Activated CD4-positive, alpha-beta T cell treated with anti-CD3 and anti-CD28 coated beads for 4 hours (primary cell): ENCODE measurements at places on chromosomes 12 and 14.

GRCh38 chr12:99043319-99043914 lies 398.3 kb downstream of the APAF1 start:
- DNase-seq: peak; percentile 14

DNA sequence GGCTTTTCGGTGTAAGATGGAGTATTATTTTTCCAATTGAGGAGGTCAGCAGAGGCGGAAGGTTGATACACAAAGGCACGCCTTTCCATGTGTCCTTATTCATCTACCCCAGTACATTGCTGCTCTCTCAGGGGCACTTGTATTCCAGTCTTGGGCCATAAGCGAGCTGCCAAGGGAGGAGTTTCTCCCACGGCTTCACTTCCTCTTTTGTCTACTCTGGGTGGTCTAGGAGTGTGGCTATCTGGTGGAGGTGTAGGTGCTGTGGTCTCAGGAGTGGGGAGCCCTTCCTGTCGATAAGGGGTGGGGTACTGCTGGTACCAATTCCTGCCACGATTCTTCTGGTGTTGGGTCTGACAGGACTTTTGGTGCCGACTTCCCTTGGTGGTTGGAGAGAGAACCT lies 73.4 kb downstream of the GAS2L3 start:
- DNase-seq: no peak

DNA sequence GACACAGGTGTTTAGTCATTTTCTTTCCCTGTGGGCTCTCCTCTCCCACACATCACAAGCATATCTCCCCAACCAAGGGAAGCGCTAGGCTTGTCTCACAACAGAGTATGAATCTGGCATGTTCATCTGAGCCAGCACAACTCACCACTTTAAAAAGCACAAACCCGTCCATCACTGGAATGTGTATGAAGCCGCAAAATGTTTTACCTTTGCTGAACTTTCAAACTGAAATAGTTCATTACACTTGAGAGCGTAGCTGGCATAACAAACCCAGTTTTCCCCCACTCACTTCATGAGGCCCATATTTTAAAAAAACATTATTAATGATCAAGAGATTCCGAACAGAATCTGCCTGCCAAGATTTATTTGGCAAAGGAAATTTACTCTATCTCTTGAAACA lies 15.8 kb downstream of the NID2 start:
- no peak for DNase-seq

DNA sequence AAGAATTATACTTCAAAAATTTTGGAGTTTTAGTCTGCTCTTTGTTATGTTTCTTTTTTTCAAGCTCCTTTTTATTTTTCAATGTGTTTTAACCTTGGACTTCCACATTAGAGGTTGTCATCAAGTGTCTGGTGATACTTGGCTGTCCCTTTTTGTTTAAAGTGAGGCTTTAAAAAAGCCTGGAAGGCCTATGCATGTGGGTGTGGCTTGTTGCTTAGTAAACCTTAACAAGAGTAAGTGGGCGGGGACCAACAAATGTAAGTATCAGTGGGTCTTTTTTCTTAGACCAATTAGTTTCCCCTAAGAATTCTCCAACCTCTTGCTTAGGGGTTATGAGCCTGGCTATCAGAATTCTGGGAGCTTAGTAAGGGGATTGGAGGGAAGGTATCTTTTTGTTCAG lies 26.4 kb downstream of the HCFC2 start:
- DNase-seq: no peak
